ENCODE measurements at places on chromosomes 7 and 10.

GRCh38 chr10:62388328-62388727 lies 14.2 kb downstream of the ZNF365 start:
- DNase-seq, result no peak

DNA sequence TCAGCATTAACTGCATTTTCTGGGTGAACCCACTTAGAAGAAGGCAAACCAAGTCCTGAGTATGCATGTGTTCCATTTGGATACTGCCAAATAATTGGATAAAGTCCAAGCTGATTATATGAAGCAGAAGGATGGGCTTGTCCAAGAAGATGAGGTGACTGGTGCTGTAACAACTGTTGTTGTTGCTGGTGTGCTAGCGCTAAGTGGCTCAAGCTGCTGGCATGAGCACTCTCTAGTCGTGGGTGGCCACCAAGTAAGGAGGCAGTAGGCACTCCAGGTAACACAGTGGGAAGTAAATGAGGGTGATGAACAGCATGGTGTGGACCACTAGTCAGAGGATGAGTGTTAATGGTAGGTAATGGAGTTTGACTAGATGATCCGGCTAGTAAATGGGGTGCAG lies 80.4 kb downstream of the NRBF2 start:
- DNase-seq, result no peak

- DNase-seq, result peak; percentile 68
These were observed 14.4 kb upstream of the AHCYL2 start for GRCh38 chr7:129210256-129210988.

- no peak for DNase-seq
These were observed 85.1 kb upstream of the GTF2I start for GRCh38 chr7:74572301-74572979.

DNA sequence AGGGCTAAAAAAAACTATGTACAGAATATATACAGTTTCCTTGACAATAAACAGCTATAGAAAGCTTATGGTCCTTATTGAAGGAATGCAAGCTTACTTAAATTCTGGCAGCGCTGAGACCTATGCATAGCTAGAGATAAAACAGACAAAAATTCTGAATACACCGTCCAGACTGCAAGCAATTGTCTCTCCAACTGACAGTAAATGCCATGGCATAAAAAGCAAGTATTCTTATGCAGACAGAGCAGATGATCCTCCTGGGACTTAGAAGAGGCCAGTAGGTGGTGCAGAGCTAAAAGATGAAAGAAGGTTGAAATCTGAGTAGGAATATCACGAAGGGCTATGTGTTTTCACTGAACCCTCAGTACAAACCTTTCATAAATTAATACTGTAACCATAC lies 157.0 kb upstream of the CACNA2D1 start:
- DNase-seq, result no peak

GRCh38 chr7:50793947-50794570 lies 11.4 kb upstream of the GRB10 start:
- no peak for DNase-seq

- DNase-seq, result no peak
These were observed 2.1 kb downstream of the ATP5MK start for GRCh38 chr10:103394180-103394579.

- no peak for DNase-seq
These were observed 92.0 kb upstream of the PAX2 start for GRCh38 chr10:100653238-100653956.

- no peak for DNase-seq
These were observed 752.3 kb downstream of the SUGCT start for GRCh38 chr7:40887099-40887498.

DNA sequence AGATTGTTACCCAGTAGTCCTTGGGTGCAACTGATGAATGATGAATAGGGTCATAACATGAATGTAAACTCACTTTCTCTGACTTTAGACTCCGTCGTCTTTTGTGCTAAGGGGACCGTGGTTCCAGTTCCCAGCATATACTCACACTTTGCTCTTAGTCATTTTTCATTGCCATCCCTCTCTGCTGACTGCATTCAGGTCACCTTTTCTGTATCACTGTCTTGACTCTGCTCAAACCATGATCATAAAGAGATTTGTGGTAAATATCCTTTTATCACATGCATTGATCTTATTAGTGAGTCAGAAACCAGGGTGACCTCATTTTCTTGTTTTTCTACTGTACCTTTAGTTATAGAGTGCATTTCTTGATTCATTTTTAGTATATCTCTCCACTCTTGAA lies 141.1 kb upstream of the AGR3 start:
- no peak for DNase-seq

GRCh38 chr7:90267263-90267858 lies 22.4 kb downstream of the CFAP69 start:
- DNase-seq, result no peak

DNA sequence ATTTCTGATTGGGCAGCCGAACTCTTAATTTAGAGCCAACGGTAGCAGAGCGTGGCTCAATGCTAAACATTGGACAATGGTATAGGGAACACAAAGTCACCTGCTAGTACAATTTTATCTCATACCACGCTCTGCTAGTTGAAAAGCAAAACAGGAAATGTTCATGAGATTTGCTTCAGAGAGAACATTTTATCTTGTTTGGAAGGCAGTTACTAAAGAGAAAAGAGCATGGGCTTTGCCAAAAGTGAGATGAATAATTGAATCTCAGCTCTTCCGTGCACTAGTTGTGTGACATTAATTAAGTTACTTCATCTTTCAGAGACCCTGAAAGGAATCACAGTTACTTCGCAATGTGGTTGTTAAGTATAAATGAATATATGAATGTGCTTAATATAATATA lies 161.5 kb upstream of the FAM13C start:
- DNase-seq, result no peak

DNA sequence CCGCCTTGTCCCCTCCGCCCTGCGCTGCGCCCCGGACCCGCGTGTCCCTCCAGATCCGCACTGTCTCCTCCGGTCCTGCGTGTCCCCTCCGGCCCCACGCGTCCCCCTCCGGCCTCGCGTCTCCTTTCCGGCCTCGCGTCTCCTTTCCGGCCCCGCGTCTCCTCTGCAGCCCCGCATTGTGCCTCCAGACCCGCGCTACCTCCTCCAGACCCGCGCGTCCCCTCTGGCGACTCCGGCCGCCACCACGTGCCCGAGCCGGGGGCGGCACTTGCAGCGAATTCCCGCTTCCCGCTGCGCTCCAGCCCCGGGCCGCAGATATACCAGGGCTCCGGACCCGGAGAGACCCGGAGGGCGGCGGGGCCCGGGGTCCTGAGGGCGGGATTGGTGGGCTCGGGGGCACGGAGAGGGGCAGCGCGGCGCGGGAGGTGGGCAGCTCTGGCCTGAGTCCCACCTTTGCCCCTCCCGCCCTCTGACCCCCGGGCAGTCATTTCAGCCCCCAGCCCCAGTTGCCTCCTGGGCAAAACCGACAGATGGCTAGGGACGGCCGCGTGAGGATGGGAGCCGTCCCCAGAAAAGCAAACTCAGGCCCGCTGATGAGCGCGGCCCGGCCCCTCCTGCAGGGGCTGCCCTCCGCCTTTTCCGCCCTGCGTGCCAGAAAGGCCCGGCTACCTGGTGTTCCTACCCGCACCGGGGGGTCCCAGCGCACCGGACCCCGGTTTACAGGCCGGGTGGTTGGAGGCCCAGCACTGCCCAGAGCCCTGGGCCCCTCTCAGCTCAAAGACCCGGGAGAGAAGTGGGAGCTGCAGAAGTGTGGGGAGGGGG lies 56.5 kb downstream of the RBM17 start:
- peak; percentile 31 for DNase-seq
